Stimulated activated CD8-positive, alpha-beta memory T cell treated with anti-CD3 and anti-CD28 coated beads, Interleukin-4, amount 100 ng/mL, for 1 hour (primary cell): ENCODE measurements at places on chromosomes 5 and 9.
A peak's percentile ranks its signal among the peaks of the same experiment; 100 is the strongest.

GRCh38 chr5:62671479-62671878 lies 92.9 kb downstream of the LRRC70 start:
- no peak for DNase-seq

- no peak for DNase-seq
These were observed 53.6 kb upstream of the IRX2 start for GRCh38 chr5:2805080-2805479.

GRCh38 chr9:124242331-124243194 lies 15.2 kb upstream of the NEK6 start:
- DNase-seq: no peak

DNA sequence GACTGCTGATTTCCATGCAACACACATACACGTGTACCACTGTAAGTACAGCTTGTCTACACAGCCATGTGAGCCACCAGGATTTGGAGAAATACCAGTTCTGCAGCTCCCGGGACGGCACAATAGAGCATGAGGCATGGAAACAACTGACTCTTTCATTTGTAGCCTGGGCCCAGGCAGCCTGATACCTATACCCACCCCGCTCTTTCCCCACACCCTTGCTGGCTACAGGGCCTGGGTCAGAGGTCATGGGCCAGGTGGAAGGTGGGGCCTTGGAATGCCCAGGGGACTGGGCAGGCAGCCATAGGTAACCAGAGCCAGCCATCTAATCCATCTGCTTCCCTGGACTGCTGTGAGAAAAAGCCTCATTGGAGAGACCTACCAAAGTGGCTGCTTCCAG lies 39.0 kb upstream of the ZSWIM6 start:
- DNase-seq: no peak

DNA sequence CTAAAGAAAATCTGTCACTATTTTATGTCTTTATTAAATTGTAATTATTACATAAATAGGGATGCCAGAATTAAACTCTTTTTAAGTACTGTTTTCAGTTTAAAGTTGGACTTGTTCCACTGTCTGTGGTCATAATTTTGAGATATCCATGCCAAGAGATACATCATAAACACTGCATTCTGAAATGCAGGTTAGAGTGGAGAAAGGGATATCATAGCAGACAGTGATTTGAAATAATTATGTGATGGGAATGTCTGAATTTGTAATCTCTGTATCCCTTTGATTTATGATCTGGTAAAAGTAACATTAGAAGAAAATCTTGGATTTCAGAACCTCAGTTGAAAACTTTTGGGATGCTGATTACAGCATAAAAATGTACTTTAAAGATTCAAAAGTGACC lies 222.1 kb downstream of the GOLPH3 start:
- no peak for DNase-seq

DNA sequence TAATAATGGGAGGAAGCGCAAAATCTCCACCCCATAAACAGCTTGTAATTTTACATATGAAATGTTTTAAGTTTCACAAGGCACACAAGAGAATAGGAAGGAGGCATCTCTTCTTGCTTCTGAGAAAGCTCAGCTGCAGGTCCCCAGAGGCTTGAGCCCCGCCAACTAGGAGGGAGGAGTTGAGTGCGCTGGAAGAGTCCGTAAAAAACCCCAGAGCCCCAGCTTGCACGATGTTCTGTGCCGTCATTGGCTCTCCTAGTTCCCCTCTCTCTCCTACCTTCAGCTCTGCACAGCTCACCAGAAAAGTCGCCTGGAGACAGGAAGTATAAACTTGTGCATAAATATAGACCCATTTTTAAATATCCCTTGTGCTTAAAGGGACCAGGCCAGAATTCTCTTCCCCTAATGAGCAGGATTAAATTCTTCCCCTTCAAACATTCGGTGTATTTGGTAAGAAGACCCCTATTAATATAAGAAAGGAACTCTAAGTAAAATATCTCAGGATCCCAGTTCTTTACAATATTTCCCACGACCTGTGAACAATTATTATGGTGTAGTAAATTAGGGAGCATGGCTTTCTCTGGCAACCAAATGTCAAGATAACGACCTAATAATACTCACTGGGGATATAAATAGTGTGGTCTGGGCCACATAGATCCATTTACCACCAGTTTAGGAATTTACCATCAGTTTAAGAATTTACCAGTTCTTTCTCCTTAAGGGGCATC lies 13.7 kb downstream of the GLRX start:
- DNase-seq: peak; percentile 38

DNA sequence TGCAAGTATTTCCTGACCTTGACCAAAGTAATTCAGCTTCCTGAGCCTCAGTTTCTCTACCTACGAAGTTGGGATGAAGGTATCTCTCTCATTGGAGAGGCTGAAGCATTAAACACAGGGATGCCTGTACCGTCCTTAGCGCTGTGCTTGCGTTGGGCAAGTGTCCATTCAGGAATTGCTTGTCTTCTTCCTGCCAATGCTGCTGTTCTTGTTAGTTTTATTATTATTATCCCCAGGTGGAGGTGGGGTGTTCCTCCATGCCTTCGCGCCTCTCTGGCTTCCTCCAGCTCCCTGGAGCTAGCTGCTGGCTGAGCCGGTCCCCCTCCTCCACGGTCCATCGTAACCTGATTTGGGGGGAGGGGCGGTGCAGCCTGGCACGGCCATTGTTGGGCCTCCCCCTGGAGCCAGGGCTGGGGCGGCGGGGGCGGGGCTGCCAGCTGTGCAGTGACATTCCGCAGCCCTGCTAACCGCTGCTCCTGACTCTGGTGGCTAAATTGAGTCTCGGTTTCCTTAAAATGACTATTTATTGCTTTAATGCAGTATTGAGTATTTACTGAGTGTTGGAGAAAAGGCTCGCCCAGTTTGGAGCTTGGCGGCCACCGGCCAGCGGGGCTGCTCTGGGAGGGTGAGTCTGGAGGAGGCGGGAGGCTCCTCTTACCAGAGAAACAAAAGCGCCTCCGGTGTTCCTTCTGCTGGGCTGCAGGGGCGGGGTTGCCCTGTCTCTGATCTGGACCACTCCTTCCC lies 51.3 kb downstream of the LMX1B start:
- DNase-seq: no peak

GRCh38 chr9:79490657-79491248 lies 81.0 kb upstream of the TLE4 start:
- DNase-seq: no peak

DNA sequence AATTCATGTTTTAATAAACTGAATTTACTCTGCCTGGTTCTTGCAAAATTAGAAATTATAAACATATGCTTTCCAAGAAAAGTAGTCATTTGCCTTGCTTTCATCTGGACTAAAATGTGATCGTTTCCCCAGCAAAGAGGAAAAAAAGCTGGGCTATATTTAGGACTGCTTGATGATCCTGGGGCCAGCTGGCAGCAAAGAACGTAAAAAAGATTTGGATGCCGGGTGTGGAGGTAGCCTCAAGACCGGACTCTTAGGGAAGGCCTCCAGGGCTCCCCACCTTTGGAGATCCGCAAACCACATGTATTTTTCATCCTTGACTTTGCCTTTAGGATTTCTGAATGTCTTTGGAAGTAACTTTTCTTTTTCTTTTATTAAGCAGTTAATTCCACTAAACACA lies 156.1 kb upstream of the SEMA6A start:
- DNase-seq: no peak

GRCh38 chr5:160315968-160316367 lies 3.6 kb upstream of the CCNJL start:
- DNase-seq: no peak

DNA sequence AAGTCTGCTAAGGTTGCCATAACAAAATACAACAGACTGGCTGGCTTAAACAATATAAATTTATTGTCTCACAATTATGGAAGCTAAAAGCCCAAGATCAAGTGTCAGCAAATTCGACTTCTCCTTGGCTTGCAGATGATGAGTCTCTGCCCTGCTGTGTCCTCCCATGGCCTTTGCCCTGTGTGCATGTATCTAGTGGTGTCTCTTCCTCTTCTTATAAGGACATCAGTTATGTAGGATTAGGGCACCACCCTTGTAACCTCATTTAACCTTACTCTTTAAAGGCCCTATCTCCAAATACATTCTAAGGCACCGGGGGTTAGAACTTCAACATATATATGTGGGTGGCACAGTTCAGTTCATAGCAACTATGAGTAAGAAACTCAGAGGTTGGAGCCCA lies 157.9 kb upstream of the RASA1 start:
- no peak for DNase-seq

- no peak for DNase-seq
These were observed 5.8 kb upstream of the FCN1 start for GRCh38 chr9:134923466-134923865.

DNA sequence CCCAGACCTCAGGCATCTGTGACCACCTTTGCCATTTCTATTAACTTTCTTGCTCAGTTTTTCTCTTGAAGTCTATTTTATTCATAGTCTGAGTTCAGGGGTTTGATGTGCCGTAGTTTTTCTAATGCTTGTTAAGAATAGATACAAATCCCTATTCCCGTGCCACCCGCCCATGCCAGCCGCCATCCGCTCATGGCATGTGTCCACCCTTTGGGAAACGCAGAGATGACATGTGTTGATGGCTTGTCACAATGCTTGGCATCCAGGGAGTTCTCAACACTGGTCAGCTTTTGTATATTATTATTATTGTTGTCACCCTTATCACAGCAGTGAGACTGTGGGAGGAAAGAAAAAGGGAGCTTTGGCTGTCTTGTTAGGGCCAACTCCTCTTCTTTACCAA lies 17.3 kb upstream of the ANGPTL2 start:
- DNase-seq: no peak

- no peak for DNase-seq
These were observed 6.1 kb downstream of the ZNF618 start for GRCh38 chr9:113882181-113882580.

DNA sequence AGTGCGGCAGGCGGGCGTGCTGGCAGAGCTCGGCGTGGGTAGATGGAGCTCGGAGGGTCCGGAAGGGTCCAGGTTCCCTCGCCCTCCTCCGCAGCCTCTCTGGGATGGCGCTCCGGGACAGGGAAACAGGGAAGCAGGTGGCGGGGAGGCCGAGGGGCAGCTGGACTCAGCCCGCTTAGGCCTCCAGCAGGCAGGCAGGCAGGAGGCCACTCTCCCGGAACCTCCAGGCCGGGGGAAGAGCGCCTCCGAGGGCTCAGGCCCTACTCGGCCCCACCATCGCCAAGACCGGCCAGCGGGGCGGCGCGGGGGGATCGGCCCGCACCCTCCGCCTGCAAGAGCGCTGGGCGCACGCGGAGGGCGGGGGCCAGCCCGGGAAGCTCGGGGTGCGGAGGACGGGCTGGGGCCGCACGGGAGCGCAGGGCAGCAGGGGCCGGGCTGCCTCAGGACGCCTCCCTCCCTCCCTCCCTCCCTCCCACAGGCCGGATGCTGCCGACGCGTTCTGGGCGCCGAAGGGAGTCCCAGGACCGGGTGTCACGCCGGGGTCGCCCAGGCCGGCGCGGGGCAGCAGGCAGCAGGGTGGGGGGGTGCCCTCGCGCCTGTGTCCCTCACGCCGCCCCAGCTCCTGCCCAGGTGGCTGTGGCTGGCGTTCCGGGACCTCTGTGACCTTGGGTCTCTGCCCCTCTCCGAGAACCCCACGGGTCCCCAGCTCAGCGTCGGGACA lies 977 bp downstream of the MGAT4B start:
- DNase-seq: no peak

GRCh38 chr9:18971404-18971803 lies 61.6 kb downstream of the SAXO1 start:
- no peak for DNase-seq

DNA sequence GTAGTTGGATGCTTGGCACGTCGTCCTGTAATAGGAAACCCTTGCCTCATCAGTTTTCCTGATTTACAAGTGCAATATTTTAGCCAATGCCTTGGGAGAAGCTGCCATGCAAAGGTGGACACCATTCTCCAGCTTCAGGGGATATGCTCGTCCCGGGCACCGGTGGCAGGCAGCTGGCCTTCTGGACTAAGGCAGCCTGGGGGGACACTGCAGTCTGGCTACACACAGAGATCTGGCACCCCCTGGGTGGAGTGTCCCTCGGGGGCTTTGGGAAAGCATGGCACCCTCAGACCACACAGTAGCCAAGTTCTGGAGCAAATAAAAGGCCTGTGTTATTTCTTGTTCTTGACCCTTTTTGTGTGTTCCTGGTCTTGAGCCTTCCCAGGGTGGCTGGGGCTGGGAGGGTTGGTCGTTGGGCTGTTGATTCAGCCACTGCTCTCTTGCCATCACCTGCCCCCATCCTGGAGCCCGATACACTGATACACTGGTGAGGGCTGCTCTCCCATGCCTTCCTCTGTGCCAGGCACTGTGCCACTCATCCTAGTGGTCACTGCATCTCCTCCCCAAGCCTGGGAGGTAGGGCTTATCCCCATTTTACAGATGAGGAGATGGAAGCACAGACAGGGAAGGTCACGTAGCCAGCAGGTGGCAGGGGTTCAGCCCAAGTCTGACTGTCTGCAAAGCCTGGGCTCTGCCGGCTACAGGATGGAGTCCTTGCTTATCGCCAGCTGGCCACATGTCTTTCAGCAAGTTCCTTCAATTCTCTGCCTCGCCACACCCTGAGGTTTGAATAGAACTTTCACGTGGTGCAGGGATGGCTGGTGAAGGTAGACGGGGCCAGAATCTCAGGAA lies 134.1 kb downstream of the RGS3 start:
- DNase-seq: no peak
